ENCODE measurements at places on chromosomes 7 and 10.

GRCh38 chr7:150753826-150754603, 16.8 kb downstream of the GIMAP5 start:
- peak; percentile 67 for DNase-seq

- DNase-seq = no peak
Measured at GRCh38 chr7:29190349-29191045, 4.1 kb upstream of the CHN2 start.

DNA sequence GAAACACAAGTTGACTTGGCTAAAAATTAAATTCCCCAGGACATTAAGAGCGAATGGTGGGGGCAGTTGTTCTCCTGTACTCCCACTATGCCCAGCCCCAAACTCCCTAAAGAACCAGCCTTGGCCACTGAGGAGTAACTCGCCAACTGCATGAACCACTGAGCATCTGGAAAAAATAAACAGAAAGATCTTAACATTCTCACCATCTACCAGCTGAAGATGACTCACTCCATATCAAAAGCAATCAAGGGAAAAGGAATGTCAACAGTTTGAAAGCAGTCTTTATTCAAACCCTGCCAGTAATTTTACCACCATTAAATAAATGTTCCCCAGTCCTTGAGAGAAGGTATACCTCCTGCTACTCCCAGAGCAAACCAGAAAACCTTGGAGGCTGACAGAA, 45.4 kb downstream of the CTTNBP2 start:
- DNase-seq = peak; percentile 52

- DNase-seq = peak; percentile 25
Measured at GRCh38 chr7:55574051-55574717, 1.9 kb upstream of the VOPP1 start.

DNA sequence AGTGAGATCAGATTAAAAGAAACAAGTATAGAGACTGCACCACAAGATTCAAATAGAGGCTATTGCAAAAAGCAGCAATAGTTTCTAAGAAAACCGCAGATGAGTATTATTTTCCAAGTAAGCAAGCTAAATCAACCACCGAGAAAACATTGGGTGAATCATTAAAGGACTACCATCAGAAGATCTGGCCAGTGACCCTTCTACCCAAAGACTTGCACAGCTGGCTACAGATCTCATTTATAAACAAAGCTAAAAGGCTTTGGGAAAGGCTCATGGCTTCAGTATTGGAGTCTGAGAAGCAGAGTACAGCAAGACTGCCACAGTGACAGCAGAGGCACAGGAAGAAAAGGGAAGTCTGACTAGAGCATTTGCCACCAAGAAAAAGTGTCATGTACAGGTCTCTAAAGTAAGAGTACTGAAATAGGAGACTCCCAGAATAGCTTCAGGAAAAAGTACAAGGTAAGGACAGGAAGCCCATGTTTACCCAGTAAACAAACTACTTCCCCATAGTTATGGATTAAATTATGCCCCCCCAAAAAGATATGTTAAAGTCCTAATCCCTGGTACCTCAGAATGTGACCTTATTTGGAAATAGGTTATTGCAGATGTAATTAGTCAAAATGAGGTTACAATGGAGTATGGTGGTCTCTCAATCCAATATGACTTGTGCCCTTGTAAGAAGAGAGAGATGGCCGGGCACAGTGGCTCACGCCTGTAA, 19.0 kb downstream of the STEAP1 start:
- DNase-seq = no peak

GRCh38 chr10:36717118-36717517, 408.3 kb upstream of the ANKRD30A start:
- DNase-seq = no peak

DNA sequence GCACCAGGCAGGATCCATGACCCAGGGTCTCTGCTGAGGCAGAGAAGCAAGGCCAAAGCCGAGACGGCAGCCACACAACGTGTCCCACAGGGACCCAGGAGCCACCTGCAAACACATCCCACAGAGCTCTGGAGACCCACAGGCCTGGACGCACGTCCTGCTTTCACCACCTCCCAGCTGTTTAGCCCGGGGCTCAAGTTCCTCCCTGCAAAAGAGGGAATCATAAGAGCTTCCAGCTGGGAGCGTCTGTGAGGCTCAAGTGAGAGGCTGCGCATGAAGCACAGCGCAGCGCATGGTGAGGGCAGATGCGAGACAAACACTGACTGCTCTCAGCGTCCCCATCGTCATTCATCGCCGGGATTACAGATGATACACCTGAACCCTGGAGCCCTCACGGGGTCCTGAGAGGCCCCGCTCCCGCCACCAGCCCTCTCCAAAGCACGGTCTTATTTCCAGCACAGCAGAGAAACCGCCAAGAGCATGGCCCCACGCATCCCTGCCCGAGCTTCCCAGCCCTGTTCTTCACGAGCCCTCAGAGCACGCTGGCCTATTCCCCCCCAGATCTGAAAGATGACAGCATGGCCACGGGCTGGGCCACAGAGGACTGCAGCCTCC, 88.7 kb downstream of the MAD1L1 start:
- DNase-seq = no peak
